H1 (cell line): ENCODE measurements at places on chromosomes 3 and 15.

GRCh38 chr3:12049675-12050074 is 45.5 kb downstream of the SYN2 start:
- no peaks in the 10 kb centered on the region for H3K4me1 ChIP-seq
- DNase-seq = no peak

DNA sequence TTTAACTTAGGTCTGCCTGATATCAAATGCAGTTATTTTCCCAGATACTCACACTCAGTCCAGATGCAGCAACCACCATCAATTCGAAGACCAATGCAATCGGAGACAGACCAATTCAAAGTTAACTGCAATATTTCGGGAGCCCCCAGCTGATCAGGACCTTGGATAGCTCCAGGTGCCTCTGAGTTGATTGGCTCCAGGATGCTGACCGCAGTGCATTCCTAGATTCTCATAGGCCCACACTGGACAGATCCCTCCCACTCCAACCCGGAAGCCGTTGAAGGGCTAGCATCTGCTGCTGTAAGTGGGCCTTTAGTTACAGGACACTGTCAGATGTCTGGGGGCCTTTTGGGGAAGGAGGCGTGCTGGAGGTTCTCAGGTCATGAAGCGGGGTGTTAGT is 89.5 kb upstream of the ATP2B2 start:
- H3K36me3 ChIP-seq = no peaks in the 10 kb centered on the region
- H3K27ac ChIP-seq = no peak overlapping the region
- no peaks in the 10 kb centered on the region for H3K4me1 ChIP-seq
- no peaks in the 10 kb centered on the region for H3K27me3 ChIP-seq
- no peak overlapping the region for H3K4me3 ChIP-seq
- peak; percentile 89 for DNase-seq

DNA sequence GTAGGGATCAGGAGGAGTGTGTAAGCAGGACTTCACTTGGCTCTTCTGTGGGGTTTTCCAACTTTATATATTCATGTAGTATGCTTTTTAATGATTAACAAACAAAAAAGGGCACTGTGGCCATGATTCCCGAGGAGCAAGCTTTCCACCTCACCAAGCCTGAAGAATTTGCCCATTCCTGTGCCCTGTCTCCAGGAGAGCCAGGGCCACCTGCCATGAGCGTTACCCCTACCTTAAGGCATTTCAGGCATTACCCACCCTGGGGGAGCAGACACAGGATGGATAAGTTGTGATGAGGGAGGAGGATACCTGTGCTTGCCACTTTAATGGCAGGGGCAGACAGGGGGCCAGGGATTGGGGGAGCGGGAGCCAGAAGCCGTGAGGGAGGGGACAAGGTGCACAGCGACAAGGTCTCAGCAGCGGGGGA is 3.0 kb downstream of the TRPM1 start:
- H3K4me3 ChIP-seq = no peak overlapping the region
- no peaks in the 10 kb centered on the region for H3K4me1 ChIP-seq
- H3K27me3 ChIP-seq = no peaks in the 10 kb centered on the region
- H3K27ac ChIP-seq = no peak overlapping the region

- no peak for DNase-seq
- H3K4me3 ChIP-seq = no peak overlapping the region
- H3K4me1 ChIP-seq = no peaks in the 10 kb centered on the region
- H3K27me3 ChIP-seq = peaks cover 1% of the 10 kb centered on the region
- no peak overlapping the region for H3K27ac ChIP-seq
Observed at GRCh38 chr15:77426871-77427270, 6.2 kb downstream of the HMG20A start.

DNA sequence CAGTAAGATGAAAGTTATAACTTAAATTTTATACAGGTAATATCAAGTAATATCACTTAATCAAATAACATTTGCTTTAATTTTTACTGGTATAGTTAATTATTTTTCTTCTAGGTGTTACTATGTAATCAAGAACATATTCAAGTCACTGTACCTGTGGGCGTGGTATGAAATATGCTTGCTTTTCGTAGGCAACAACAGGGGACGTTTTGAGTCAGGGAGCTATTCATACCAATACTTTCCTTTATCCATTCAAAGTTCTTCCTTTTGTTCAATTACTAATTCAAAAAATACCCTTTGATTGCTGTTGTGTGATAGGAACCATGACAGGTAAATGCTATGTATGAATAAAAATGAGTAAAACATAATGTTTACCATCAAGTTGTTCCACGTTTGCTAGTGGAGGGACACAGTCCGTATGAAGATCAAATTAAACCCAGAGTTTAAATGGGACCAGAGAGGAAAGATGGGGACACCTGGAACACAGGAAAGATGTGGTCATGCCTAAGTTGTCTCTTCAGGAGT is 654.0 kb upstream of the KCNMB2 start:
- no peak overlapping the region for H3K27ac ChIP-seq
- no peak for DNase-seq
- no peaks in the 10 kb centered on the region for H3K36me3 ChIP-seq
- no peaks in the 10 kb centered on the region for H3K27me3 ChIP-seq
- H3K4me3 ChIP-seq = no peak overlapping the region
- H3K4me1 ChIP-seq = no peaks in the 10 kb centered on the region

- H3K27ac ChIP-seq = no peak overlapping the region
- H3K36me3 ChIP-seq = no peaks in the 10 kb centered on the region
- H3K4me1 ChIP-seq = no peaks in the 10 kb centered on the region
- H3K27me3 ChIP-seq = no peaks in the 10 kb centered on the region
Observed at GRCh38 chr3:19065027-19065426, 83.3 kb upstream of the KCNH8 start.

- DNase-seq = no peak
- H3K4me1 ChIP-seq = no peaks in the 10 kb centered on the region; the same call in 1 of the 2 replicates
- H3K27me3 ChIP-seq = no peaks in the 10 kb centered on the region
Observed at GRCh38 chr3:136343446-136343845, 93.3 kb downstream of the PCCB start.

DNA sequence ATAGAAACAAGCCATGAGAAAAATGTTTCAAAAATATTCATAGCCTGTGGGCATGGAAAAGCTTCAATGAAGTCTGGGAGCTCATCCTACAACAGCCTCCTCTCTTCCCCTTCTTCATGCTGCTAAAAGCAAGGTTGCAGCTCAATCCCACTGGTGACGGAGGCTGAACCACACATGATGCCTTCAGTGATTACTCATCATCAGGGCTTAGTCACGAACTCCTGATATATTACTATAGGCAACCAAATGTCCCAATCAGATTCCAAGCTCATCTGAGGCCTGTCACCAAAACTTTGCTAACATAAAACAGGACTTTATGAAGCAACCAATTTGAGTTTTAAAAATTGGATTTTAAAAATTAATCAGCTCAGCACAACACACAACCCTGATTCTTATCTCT is 24.0 kb upstream of the SLC24A5 start:
- H3K27me3 ChIP-seq = no peaks in the 10 kb centered on the region
- no peak overlapping the region for H3K4me3 ChIP-seq
- H3K27ac ChIP-seq = no peak overlapping the region
- no peaks in the 10 kb centered on the region for H3K36me3 ChIP-seq
- H3K4me1 ChIP-seq = no peaks in the 10 kb centered on the region

GRCh38 chr15:64037116-64037515 is 9.2 kb downstream of the DAPK2 start:
- DNase-seq = no peak
- no peak overlapping the region for H3K4me3 ChIP-seq
- peaks cover 6% of the 10 kb centered on the region for H3K4me1 ChIP-seq

DNA sequence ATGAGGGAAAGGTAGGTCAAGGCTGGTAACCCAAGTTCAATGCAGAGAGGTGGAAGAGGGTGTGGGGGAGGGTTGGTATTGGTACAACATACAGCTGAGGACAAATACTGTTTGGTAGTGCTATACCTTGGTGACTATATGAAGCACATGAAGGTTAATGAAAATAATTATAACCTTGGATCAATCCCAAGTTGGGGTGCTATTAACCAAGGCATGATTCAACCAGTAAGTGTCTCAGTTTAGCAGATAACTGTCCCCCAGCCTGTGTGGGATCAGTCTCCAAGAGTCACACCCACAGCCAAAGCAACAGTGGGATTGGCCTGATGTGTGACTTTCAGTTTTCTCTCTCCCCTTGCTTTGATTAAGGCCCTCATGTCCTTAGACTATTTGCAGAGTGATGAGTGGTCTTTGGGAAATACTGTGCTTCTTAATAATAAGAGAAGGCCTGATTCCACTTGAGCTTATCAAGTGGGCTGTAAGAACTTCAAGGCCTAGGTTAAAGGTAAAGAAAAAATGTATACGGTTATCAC is 80.8 kb downstream of the EOMES start:
- no peak overlapping the region for H3K27ac ChIP-seq
- DNase-seq = no peak
- no peak overlapping the region for H3K4me3 ChIP-seq
- no peaks in the 10 kb centered on the region for H3K27me3 ChIP-seq
- H3K4me1 ChIP-seq = no peaks in the 10 kb centered on the region

GRCh38 chr3:13068269-13069010 is 4.8 kb downstream of the IQSEC1 start:
- peaks cover 14% of the 10 kb centered on the region for H3K27me3 ChIP-seq
- H3K36me3 ChIP-seq = no peaks in the 10 kb centered on the region
- H3K4me1 ChIP-seq = peaks cover 5% of the 10 kb centered on the region; the same call in 1 of the 2 replicates
- DNase-seq = no peak
- H3K4me3 ChIP-seq = no peak overlapping the region

GRCh38 chr3:104206925-104207324 is 1159.8 kb upstream of the ALCAM start:
- DNase-seq = no peak
- no peak overlapping the region for H3K4me3 ChIP-seq
- no peaks in the 10 kb centered on the region for H3K4me1 ChIP-seq
- no peaks in the 10 kb centered on the region for H3K36me3 ChIP-seq
- H3K27me3 ChIP-seq = no peaks in the 10 kb centered on the region
- no peak overlapping the region for H3K27ac ChIP-seq

- H3K27ac ChIP-seq = no peak overlapping the region
- H3K36me3 ChIP-seq = no peaks in the 10 kb centered on the region
- H3K27me3 ChIP-seq = no peaks in the 10 kb centered on the region
- DNase-seq = no peak
Observed at GRCh38 chr15:66617137-66618090, 51.6 kb upstream of the LCTL start.

DNA sequence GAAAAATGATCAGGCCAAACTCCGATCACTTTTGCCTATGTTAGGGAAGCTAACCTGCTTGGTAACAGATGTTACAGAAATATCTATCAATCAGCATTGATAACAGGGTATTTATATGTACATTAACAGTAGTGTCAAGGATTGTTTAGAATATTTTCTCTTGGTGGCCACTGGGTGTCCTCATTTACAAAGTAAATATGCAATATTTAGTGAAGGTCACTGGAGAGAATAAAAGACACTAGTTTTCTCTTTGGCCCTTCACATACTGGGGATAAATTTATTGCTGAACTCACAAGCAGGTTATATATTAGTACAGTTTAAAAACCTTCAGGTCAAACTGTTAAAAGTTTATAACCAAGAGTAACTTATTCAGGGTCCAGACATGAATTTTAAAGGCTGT is 69.0 kb downstream of the TIGIT start:
- H3K36me3 ChIP-seq = no peaks in the 10 kb centered on the region
- no peaks in the 10 kb centered on the region for H3K4me1 ChIP-seq
- DNase-seq = no peak
- H3K27me3 ChIP-seq = no peaks in the 10 kb centered on the region
- no peak overlapping the region for H3K27ac ChIP-seq

DNA sequence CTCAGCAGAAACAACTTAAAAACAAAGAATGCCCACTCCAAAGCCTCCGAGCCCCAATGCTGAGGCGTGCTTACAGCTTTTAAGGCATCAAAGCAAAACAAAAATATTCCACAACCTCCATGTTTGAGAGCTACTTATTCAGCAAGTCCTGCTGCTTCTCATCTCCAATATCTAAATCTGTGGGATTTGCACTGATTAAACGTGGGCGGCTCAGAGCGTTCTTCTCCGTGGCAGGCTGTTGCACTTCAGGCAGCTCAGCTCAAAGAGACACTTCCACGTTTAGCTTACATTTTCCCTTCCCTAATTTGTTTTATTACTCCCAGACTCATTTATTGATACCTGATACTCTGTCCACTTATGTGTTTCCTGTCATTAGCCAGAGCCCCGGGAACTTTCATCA is 282.6 kb upstream of the MCTP2 start:
- H3K27ac ChIP-seq = no peak overlapping the region
- no peaks in the 10 kb centered on the region for H3K36me3 ChIP-seq
- no peak for DNase-seq
- no peaks in the 10 kb centered on the region for H3K27me3 ChIP-seq
- no peak overlapping the region for H3K4me3 ChIP-seq

- no peaks in the 10 kb centered on the region for H3K36me3 ChIP-seq
- no peak overlapping the region for H3K27ac ChIP-seq
- H3K4me1 ChIP-seq = no peaks in the 10 kb centered on the region
- no peak overlapping the region for H3K4me3 ChIP-seq
- no peak for DNase-seq
- H3K27me3 ChIP-seq = no peaks in the 10 kb centered on the region
Observed at GRCh38 chr3:134847349-134847748, 52.3 kb downstream of the EPHB1 start.

DNA sequence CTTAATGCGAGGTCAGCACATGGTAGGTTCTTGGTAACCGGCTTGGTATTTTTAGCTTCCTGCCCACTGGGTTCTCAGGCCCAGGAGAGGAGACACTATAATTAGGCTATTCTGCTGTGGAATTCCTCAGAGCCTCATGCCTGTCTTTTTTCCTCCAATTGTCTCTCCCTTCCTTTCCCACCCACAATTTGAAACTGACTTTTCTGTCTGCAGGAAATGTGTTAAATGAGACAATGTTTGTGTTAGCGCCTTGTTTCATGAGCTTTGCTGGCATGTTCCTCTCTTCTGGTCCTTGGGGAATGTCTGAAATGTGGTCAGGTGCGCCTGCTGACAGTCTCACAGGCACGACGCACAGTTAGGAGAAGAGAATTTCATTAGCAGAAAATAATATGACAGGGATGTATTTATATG is 223.6 kb upstream of the CTNNB1 start:
- H3K4me3 ChIP-seq = no peak overlapping the region
- H3K27me3 ChIP-seq = no peaks in the 10 kb centered on the region
- H3K4me1 ChIP-seq = no peaks in the 10 kb centered on the region
- no peak overlapping the region for H3K27ac ChIP-seq
- no peaks in the 10 kb centered on the region for H3K36me3 ChIP-seq
- no peak for DNase-seq

- no peaks in the 10 kb centered on the region for H3K4me1 ChIP-seq
- H3K36me3 ChIP-seq = no peaks in the 10 kb centered on the region
- no peak overlapping the region for H3K27ac ChIP-seq
- H3K27me3 ChIP-seq = no peaks in the 10 kb centered on the region
- no peak overlapping the region for H3K4me3 ChIP-seq
Observed at GRCh38 chr3:26280517-26280916, 342.1 kb upstream of the LRRC3B start.
